ENCODE measurements at places on chromosomes 5 and 9.

GRCh38 chr5:53884417-53884816, 324.0 kb downstream of the NDUFS4 start:
- no peak for DNase-seq

- peak; percentile 26 for DNase-seq
Measured at GRCh38 chr5:177982072-177982727, 13.8 kb downstream of the PROP1 start.

DNA sequence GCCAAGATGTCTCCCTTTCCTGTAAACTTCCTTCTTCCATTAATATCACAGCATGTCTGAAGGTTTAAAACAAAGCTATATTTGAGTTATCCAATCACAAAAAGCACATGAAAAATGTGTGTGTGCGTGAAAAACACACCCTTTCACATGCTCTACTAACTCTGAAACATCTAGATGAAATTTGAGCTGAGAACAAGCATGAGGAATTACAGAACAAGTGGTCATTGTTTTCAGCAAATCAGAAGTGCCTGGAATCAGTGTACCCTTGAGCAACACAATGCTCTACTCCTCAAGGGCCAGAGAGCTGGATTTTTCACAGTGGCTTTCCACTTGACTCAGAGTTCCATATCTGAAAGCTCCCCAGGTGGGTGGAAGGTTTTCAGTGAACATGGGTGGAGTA, 255.9 kb downstream of the PSAT1 start:
- DNase-seq = no peak

GRCh38 chr5:124297826-124298225, 448.6 kb downstream of the ZNF608 start:
- DNase-seq = no peak

GRCh38 chr9:37963936-37964739, 60.2 kb upstream of the SLC25A51 start:
- DNase-seq = no peak

GRCh38 chr9:97441729-97442128, 29.8 kb downstream of the TDRD7 start:
- DNase-seq = no peak

GRCh38 chr9:107481035-107481434, 8.5 kb downstream of the KLF4 start:
- DNase-seq = no peak

- DNase-seq = no peak
Measured at GRCh38 chr5:149040421-149040820, 22.4 kb downstream of the SH3TC2 start.

DNA sequence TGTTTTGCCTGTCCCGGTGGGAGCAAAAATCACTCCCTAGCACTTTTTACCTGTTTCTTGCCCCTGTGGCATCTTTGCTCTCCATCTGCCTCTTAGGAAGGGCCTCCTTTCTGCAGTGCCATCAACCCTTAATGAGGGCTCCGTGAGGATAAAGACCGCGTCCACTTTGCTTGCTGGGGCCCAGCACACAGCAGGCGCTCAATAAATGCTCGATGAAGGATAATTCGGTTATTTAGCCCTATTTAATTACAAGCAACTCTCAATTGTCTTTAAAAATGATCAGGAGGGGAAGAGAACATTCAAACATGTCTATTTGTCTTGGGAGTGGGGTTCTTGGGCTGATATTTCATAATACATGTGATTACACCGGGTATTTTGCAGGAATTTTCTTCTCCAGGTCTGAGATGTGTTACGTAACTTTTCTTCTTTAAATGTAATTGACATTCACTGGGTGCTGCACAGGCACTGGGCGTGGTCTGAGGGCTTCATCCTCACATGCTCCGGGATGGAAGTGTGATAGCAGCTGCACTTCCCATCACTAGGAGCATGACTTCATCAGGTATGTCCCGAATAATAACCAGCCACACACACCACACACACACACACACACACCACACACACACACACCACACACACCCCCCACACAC, 19.8 kb upstream of the NTNG2 start:
- no peak for DNase-seq

DNA sequence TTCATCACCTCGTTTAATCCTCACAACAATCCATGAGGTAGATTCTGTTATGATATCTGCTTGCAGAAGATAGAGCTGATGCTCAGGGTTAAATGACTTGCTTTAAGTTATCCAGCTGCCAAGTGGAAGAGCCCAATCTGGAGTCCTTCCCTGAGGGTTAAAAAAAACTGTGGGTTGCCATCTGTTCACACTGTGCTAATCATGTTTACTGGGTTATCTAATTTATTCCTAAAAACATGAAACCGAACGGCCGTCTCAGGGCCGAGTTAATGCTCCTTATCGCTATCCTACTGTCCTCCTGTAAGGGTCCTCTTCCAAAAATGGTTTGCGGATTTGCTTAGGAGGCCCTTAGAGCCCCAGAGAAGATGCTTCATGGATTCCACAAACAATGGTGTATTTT, 153.3 kb downstream of the YIPF5 start:
- DNase-seq = no peak

GRCh38 chr5:132493821-132494220, 3.2 kb upstream of the IRF1 start:
- no peak for DNase-seq

GRCh38 chr5:138698713-138699112, 54.5 kb upstream of the CTNNA1 start:
- DNase-seq = no peak

GRCh38 chr9:107284636-107285035, 1.6 kb downstream of the RAD23B start:
- DNase-seq = no peak

- DNase-seq = no peak
Measured at GRCh38 chr9:119477197-119477596, 108.0 kb upstream of the BRINP1 start.

DNA sequence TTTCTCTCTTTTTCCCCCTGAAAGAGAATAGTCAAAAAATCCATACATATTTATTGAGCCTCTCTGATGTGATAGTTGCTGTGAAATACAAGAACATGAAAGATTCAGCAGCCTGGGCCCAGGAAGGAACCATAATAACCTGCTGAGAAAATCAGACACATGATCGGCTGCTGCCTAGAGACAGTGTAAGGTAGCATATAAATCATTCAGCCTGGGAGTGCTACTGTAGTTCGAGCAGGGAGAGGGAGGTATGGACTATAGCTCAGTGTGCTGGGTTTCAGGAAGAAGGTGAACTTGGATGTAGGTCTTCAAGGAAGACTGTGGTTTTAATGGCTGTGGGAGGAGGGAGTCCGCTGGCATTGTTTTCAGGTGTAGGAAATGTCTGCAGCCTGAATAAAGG, 469.1 kb downstream of the RAB3C start:
- no peak for DNase-seq

- DNase-seq = no peak
Measured at GRCh38 chr9:98412101-98412842, 156.8 kb upstream of the TBC1D2 start.

- DNase-seq = no peak
Measured at GRCh38 chr9:99851500-99851822, 29.8 kb downstream of the NR4A3 start.

DNA sequence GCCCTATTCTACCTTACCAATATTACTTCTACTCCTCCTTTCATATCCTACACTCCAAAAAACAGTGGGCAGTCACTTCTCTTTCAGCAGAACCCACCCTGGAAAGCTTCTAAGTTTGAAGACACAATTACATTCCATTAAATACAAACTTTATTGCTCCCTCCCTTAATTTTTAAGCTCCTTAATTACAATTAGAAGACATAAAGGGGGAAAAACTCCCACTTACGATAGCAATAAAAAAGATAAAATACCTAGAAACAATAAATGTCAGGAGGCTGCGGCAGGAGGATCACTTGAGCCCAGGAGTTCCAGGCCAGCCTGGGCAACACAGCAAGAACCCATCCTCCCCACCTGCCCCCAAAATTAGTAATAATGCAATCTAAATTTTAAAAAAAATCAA, 9.6 kb downstream of the RNF145 start:
- no peak for DNase-seq

DNA sequence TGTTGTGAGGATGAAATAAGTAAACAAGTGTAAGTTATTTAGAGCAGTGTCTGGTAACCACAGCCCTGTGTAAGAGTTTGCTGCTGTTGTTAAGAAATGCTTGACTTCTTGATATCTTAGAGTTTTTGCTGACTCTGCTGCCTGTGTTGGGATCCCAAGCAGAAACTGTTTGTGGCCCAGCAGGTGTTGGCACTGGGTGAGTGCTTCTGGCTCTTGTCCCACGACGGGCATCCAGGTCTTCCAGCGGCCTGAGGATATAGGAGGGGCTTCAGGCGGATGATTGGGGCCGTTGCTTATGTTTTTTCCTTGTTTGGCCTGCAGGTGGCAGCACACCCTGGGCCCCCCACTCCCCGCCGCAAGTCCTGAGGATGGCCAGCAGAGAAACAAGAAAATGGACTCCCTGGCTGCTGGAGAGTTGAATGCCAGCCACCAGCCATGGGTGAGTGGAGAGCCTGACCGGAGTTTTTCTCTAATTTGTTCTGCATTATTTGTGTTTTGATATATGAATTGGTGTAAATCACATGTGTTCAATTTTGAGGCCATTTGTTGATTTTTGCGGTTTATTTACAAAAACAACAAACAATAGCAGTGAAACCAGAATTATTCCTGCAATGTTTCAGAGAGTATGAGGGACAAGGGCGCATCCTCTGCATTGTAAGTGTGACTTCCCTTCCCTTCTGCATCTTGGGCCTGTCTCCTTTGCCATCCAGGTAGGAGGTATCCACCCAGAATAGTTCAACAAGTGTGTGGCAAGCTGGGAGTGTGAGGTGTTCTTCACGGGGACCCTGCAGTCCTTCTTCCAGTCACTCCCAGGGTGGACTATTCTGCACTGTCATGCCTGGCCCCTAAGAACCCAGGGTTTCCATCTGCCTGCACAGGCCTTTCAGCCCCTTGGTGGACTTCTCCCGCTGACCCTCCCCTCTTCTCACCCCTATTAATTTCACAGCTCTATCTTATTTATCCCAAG, 50.3 kb downstream of the SLC22A5 start:
- DNase-seq = no peak

DNA sequence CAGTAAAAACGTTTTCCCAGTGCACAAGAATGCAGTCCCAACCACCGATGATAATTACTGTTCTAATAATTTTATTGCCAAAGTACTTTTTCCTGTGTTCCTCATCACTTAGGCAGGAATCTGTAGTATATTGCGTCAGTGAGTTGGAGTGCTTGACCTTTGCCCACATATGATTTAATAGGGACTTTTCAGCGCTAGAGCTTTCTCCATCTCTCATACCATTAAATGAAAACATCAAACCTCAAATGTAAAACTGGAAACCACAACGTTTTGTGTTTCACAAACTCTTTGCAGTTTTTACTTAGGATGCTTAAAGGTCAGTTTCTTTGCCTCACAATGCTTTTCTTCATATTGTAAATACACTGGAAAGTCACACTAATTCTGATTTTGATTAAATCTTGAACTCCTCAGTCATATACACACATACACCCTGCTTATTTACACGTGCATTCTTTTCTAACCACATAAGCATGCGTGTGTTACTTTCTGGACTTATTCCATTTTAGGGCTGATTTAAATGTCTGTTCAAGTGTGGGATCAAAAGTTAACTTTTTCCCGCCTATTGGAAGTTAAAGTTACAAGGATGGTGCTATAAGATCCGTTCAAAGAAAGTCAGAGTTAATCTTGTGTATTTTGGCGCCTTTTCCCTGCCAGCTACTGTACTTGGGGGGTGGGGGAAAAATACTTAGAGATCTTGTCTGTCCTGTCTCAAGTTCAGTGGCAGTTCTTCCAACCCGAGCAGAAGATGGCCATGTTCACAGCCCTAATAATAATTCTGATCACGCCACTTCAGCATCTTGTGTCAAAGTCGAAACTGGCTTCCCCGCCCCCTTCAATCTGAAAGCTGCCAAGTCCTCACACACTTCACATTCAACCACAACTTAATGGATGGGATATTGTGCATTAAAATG, 6.6 kb upstream of the NFIB start:
- DNase-seq = no peak

DNA sequence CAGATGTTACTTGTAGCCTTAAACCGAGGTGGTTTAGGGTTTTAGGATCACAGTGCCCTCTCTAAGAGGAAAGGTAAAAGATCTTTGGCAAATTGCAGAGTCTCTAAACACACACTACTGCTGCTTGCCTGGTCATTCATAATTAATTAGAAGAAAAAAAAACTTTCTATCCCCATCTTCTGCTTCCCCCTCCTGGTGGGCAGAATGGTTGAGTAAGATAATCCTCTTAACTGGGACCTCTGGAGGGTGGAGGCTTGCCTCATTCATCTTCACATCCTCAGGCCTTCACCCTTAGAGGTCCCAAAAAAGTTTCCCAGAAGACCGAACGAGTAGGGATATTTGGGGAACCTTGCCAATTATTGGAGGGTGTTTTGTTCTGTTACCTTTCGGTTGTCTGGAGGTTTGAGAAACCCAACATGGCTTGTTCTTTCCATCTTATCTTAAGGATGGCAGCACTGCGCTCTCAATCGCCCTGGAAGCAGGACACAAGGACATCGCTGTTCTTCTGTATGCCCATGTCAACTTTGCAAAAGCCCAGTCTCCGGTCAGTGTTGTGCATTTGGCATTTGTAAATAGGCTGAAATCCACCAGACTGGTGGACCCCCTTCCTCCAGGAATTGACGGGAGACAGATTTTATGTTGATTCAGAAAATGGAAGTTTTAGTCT, 97.3 kb upstream of the DMRT1 start:
- DNase-seq = no peak

DNA sequence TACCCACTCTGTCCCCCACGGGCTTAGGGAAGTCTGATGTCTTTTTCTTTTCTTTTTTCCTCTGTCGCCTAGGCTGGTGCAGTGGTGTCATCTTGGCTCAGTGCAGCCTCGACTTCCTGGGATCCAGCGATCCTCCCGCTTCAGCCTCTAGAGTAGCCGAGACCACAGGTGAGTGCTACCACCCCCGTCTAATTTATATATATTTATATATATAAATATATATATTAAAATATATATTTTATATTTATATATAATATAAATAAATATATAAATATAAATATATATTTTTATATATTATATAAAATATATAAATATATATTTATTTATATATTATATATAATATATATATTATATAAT, 3.3 kb upstream of the ANXA2R start:
- no peak for DNase-seq

DNA sequence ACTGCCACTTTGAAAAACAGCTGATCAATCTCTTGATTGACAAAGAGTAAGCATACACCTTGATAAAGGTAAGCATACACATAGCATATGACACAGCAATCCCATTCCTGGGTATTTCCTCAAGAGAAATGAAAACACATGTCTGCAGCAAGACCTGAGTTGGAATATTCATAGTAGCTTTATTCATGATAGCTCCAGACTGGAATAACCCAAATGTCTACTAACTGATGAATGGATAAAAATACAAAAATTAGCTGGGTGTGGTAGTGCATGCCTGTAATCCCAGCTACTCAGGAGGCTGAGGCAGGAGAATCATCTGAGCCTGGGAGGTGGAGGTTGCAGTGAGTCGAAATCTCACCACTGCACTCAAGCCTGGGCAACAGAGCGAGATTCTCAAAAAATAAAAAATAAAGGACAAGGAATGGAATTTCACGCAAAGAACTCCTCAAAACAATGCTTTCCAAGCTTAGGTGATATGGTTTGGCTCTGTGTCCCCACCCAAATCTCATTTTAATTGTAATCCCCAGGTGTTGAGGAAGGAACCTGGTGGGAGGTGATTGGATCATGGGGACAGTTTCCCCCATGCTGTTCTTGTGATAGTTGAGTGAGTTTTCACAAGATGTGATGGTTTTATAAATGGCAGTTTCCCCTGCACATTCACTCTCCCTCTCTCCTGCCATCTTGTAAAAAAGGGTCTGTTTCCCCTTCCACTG, 41.1 kb upstream of the LHFPL2 start:
- DNase-seq = no peak

- DNase-seq = no peak
Measured at GRCh38 chr9:12739014-12739652, 35.7 kb upstream of the LURAP1L start.

- DNase-seq = no peak
Measured at GRCh38 chr9:129838707-129839259, 3.5 kb downstream of the USP20 start.

All from stimulated activated CD8-positive, alpha-beta memory T cell treated with anti-CD3 and anti-CD28 coated beads, Interleukin-7, amount 100 ng/mL, for 48 hours (primary cell).